ENCODE measurements at places on chromosomes 1 and 21. TPM values are rescaled to one million over a fixed set of nuclear protein-coding genes. Genes with fewer than 3 reads are reported as not detected.

Gene NUF2
- total RNA-seq, result not detected

Gene PLEKHG5
- total RNA-seq, result 42.4 TPM

Gene SMPDL3B
- total RNA-seq, result 56.9 TPM

Gene SPRR3
- total RNA-seq, result not detected

Gene PDIK1L
- 15.6 TPM for total RNA-seq

Gene CREG1
- total RNA-seq, result 55.4 TPM

Gene GBP5
- total RNA-seq, result not detected

Gene LRRC38
- not detected for total RNA-seq

Gene UTS2
- not detected for total RNA-seq
